ENCODE measurements at places on chromosomes 5 and 9.
A peak's percentile ranks its signal among the peaks of the same experiment; 100 is the strongest.

- DNase-seq: no peak
These were observed 126.8 kb downstream of the EHMT1 start for GRCh38 chr9:137745541-137745991.

- DNase-seq: no peak
These were observed 23.2 kb upstream of the IER5L start for GRCh38 chr9:129201289-129201688.

DNA sequence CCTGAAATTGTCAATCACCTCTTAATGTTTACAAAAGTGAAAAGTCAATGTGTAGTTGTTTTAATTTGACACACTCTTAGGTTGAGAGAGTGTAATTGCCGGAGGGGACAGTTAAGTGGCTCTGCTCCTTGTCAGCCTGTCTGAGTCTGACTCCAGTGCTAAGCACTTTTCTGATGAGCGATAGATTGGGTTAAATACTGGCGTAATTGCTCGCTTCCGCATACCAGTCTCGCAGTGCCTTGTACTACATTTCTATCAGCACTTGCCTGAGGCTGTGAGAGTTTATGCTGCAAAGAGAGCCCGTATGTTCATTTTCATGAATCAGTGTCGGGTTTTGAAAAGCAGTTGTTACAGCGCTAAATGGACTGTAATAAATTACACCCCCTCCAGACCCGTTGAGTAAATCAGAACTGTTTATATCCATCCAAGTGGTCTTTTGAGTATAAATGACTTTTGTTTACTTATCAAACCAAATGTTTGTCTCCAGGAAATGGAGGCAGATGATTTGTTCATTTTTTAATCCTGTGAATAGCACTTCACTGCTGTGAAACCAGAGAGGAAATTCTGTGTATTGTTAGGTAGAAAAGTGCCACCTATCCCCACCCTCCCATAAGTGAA lies 41.0 kb upstream of the DMRT3 start:
- DNase-seq: no peak

DNA sequence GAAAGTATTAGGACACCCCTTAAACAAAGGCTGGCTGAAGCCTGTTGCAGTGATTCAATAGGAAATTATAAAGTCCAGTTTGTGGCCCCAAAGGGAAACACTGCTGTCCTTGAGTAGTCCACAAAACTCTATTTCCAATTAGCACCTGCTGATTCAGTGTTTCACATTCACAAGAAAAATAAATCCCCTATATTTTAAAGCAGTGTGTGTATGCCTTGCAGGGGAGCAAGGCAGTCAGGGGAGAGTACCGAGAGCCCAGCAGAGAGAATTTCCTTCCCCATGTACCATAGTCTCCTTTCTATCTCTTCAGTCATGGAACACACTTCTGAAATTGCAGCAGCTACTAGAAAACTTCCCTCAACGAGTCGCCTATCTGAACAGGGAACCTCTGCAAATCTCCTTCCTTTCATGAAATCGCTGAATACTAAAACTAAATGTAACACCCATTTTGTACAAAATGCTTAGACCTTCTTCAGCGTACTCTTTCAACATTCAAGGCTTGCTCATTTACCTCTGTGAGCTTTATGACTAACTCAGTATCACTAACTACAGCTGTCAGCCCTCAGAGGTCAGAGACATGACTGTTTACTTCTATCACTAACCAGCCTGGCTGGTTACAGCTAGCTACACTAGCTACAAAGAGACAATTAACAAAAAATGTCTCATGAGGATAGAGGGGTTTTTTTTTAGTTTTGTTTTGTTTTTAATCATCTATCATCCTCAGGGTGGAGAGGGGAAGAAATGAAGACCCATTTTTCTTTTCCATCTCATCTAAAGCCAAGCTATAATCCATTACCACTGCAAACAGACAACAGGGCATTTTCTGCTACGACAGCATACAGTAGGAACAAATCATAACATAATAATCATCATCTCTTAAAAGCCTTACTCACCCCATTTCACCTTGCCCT lies 188.7 kb downstream of the EBF1 start:
- no peak for DNase-seq

GRCh38 chr9:83919111-83919510 lies 2.1 kb downstream of the KIF27 start:
- DNase-seq: no peak

DNA sequence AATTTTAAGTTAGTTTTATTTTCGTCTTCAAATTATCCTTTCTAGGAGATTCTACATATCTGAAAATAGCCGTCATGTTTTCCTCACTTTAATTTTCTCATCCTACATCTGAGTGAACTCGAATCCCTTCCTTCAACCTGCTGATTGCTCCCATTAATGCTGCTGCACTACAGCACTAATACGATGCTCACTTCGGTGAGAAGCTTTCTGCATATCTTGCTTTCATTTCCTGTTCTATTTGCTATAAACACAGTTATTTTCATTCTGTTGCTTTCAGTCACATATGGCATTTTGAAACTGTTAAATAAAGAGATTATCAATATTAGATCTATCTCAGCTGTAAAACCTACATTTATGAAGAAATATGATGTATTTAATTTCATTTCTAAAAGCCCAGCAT lies 749.2 kb downstream of the EFNA5 start:
- no peak for DNase-seq

- no peak for DNase-seq
These were observed 467.4 kb upstream of the SEMA6A start for GRCh38 chr5:117041926-117042595.

DNA sequence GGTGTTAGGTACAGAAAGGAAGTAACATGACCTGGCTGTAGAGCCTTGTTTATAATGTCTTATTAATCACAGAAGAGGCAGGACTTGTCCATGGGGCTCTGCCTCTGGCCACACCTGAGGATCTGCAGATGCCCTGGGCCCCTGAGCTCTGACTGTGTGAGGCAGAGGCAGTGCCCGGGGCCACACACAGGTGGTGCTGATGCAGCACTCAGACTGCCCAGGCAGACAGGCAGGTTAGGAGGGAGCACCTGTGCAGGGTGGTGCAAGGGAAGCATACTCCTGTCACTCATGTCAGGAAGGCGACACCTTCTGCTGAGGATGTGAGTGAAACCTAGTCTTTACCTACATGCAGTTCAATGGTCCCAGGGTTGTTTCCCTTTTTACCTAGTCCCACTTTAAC lies 88.7 kb downstream of the CFAP90 start:
- DNase-seq: no peak

- DNase-seq: no peak
These were observed 164.7 kb upstream of the TARS1 start for GRCh38 chr5:33275921-33276627.

DNA sequence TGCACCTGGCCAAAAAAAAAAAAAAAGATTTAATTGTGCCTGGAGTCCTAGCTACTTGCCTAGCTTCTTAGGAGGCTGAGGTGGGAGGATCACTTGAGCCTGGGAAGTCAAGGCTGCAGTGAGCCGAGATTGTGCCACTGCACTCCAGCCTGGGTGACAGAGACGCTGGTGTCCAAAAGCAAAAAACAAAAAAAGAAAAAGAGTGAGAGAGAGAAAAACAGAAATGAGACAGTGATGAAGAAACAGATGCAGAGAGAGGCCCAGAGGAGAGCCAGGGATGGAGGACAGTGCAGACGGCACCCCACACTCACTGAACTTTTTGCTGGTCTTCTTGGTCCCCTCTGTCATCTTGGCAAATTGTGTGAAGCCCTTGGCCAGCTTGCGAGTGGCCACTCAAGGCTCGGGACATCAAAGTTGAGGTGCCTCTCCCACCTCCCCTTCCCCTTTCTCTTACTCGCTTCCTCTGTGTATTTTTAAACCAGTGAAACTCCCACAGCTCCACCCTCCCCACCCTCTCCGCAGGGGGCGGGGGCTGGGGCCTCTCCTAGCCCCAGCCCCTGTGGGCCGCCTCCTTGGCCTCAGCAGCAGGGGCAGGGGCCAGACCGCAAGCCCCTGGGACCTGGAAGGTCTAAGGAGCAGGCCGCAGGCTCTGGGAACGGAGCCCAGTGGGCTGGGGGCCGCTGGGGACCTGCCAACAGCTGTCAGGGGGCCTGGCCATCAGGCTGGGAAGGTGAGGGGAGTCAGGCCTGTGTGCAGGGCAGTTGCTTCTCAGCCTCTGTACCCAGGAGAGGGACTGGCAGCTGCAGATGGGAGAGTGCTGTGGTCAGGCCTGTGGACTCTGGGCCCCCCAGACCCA lies at the start of gene SH2D3C:
SH2D3C (minus strand) TSS at position 387 of the 856 bp plus-strand sequence; CDS start at position 348, 39 bp downstream.
- peak; percentile 83 for DNase-seq

- DNase-seq: no peak
These were observed 66.9 kb downstream of the FER start for GRCh38 chr5:108814551-108814950.

- DNase-seq: no peak
These were observed 1.9 kb downstream of the RASEF start for GRCh38 chr9:83061036-83061435.

DNA sequence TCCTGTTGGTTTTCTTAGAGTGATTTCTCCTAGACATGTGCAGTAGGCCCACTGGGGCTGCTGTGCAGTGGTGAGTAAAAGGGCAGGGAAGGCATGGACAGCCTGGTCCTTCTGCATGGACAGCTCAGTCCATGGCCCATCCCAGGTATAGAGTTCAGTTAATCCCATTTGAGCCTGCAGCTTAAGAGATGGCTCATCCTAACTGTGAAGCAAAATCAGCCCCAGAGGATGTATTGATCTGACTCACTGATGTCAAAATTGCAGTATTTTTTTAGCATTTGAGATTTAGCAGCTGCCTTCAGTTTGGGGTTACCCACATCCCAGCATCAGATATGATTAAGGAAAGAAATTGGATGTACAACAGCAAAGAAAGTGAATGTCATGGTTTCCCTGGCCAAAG lies 93.4 kb downstream of the PDE6A start:
- DNase-seq: no peak

GRCh38 chr9:117564839-117565238 lies 139.4 kb upstream of the TLR4 start:
- no peak for DNase-seq

DNA sequence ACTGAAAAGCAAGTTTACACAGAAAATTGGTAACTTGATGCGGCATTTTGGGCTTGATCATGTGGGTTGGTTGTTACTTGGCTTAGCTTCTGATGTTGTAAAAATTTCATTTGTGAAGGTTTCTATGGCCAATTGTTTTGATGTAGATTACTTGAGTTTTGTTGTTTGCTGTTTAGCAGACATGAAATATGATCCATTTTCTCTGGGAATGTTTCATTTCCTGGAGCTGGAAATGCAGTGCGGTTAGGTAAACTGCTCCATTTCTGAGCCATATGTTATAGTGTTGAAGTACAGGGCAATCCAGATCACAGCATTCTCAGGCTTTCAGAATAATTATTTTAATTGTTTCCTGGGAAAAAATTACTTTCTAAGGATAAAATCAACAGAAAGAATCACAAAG lies 396.9 kb downstream of the ENC1 start:
- no peak for DNase-seq

Data from stimulated activated effector memory CD8-positive, alpha-beta T cell treated with anti-CD3 and anti-CD28 coated beads, Interleukin-12 subunit alpha, Interleukin-12 subunit beta, amount 100 ng/mL, for 72 hours (primary cell).